ENCODE measurements at places on chromosomes 5 and 9.

GRCh38 chr9:114799441-114799840 lies 6.4 kb downstream of the TNFSF15 start:
- no peak overlapping the region for H3K27ac ChIP-seq
- H3K36me3 ChIP-seq = no peaks in the 10 kb centered on the region
- DNase-seq = peak; percentile 67
- H3K27me3 ChIP-seq = peaks cover 29% of the 10 kb centered on the region
- H3K4me3 ChIP-seq = no peak overlapping the region
- peaks cover 32% of the 10 kb centered on the region for H3K4me1 ChIP-seq

- DNase-seq = peak; percentile 16
- no peaks in the 10 kb centered on the region for H3K36me3 ChIP-seq
- no peak overlapping the region for H3K27ac ChIP-seq
- peaks cover 5% of the 10 kb centered on the region for H3K4me1 ChIP-seq
These were observed 5.8 kb upstream of the IFNA1 start for GRCh38 chr9:21434202-21435014.

DNA sequence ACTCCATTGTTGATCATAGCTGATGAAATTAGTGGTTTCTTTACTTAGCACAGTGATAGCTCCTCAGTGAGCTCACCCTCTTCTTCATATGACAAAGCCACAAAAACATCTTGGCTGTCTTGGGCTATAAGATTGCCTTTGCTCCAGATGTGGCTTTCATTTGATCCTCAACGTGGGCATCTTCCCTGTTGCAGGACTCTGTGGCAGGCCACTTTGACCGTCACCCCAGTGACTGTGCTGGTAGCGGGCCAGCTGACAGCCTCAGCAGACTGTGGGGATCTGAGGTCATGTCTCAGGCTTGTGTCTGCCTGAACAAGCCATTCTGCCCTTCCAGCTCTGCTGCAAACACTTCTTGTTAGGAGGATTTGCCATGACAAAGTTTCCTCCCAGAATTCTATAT lies 422.2 kb downstream of the NR2F1-AS1 start:
- no peaks in the 10 kb centered on the region for H3K27me3 ChIP-seq
- H3K36me3 ChIP-seq = peaks cover 12% of the 10 kb centered on the region
- H3K27ac ChIP-seq = no peak overlapping the region

- peaks cover 21% of the 10 kb centered on the region for H3K4me1 ChIP-seq
- H3K4me3 ChIP-seq = no peak within 1 kb of the TSS
- no peak for DNase-seq
- H3K27ac ChIP-seq = no peak within 1 kb of the TSS
These were observed at the start of gene HSPB3 for GRCh38 chr5:54455413-54456157. TSS of gene HSPB3 (plus strand) at chr5:54455699. CDS start at chr5:54455790, 91 bp downstream.

DNA sequence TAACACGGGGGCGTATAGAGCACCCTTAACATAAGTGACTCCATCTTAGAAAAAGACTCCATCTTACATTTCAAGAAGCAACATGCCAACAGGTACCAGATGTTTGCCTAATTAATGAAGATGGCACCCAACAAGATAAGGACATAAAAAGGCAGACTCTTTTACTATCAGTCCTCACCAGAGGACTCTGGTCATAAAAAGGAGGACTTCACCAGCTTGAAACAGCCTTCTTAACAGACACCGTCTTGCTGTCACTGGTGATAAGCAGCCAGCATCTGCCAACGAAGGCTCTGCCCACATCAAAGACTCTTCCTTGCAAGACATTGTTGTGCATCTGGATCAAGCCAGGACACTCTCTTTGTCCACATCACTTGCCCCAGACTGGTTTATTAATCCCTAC lies 80.3 kb downstream of the S1PR3 start:
- no peak overlapping the region for H3K4me3 ChIP-seq
- H3K27me3 ChIP-seq = peaks cover 3% of the 10 kb centered on the region
- H3K4me1 ChIP-seq = no peaks in the 10 kb centered on the region
- no peaks in the 10 kb centered on the region for H3K36me3 ChIP-seq

- H3K4me1 ChIP-seq = peaks cover 1% of the 10 kb centered on the region
- H3K27me3 ChIP-seq = peaks cover 3% of the 10 kb centered on the region
These were observed 186.5 kb downstream of the LURAP1L start for GRCh38 chr9:12961276-12961809.

DNA sequence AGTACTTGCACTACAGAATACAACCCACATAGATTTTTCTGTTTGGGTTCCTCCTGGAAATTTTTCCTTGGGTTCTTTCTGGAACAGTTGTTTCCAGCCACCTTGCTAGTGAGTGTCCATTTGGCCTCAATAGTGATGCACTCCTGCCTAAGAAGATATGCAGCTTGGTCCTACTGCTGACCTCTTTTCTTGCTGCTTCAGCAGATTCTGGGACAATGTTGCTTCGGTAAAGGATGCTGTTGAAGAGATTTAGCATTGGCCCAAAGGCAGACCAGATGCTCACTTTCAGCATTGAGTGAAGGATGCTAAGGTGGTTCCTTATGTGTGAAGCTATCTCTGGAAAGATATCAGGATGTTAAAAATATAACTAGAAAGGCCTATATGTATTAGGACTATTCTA lies 86.2 kb upstream of the SMC5 start:
- no peaks in the 10 kb centered on the region for H3K36me3 ChIP-seq
- H3K27ac ChIP-seq = no peak overlapping the region
- H3K4me1 ChIP-seq = no peaks in the 10 kb centered on the region

DNA sequence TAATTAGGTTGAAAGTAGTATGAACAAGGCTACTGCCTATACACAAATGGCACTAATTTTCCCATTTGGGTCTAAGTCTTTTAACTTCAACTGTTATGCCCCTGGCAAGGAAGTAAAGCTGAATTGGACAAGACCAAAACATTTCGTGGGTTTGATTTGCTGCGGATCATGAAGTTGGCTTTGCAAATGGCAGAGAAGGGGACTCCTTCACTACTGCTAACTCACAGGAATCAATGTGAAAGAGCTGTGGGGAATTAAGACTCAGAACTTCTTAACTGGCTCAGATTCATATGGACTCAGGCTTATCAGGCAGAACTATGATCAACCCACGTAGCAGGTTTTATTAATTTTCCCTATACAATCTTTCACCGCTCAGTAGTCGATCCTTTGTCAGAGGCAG lies 73.8 kb upstream of the IFNE start:
- peaks cover 9% of the 10 kb centered on the region for H3K4me1 ChIP-seq
- no peaks in the 10 kb centered on the region for H3K36me3 ChIP-seq
- no peak for DNase-seq
- H3K27me3 ChIP-seq = peaks cover 57% of the 10 kb centered on the region

DNA sequence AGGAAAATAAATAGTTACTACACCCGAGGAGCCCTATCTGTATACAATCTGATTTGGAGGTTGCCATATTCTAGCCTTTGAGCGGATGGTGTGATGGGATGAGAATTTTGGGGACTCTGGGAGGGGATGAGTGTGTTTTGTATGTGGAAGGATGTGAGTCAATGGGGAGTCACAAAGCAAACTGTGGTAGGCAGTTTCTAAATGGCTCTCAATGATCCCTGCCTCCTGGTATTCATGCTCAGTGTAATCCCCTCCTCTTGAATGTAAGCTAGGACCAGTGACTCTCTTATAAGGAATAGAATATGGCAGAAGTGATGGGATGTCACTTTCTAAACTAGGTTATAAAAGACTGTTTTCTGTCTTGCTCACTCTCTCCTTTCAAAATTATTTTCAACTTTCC lies 205.7 kb upstream of the RIOK2 start:
- no peaks in the 10 kb centered on the region for H3K36me3 ChIP-seq
- no peaks in the 10 kb centered on the region for H3K4me1 ChIP-seq
- no peak overlapping the region for H3K27ac ChIP-seq
- H3K27me3 ChIP-seq = peaks cover 5% of the 10 kb centered on the region

DNA sequence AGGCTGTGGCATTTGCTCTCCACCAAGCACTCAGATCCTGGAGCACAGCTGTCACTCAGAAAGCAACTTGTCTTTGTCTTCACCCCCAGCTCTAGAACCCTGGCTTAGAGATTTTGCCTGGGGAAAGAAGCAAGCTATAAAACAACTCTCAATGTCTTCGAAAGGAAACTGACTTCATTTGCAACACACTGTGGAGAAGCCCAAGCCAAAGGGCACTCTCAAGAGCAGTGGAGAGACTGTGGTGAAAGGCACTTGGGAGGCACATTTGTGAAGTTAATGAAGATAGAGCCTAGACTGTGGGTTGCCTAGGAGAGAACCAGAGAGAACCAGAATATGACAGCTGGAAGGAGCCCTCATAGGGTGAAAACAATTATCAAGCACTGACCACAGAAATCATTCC lies 103.4 kb downstream of the CFAP95 start:
- DNase-seq = no peak
- no peak overlapping the region for H3K4me3 ChIP-seq
- H3K36me3 ChIP-seq = no peaks in the 10 kb centered on the region
- peaks cover 3% of the 10 kb centered on the region for H3K27me3 ChIP-seq
- H3K27ac ChIP-seq = no peak overlapping the region
- peaks cover 45% of the 10 kb centered on the region for H3K4me1 ChIP-seq

DNA sequence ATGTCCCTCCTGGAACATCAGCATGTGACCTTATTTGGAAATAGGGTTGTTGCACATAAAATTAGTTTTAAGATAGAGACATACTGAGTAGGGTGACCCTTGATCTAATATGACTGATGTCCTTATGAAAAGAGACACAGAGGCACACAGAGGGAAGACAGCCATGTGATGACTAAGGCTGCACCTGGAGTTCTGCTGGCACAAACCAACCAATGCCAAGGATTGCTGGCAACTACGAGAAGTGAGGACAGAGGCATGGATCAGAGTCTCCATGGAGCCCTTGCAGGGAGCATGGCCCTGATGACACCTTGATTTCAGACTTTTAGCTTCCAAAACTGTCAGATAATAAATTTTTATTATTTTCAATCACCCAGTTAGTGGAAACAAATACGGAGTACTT lies 101.9 kb downstream of the FBXL7 start:
- no peaks in the 10 kb centered on the region for H3K27me3 ChIP-seq
- DNase-seq = no peak
- no peak overlapping the region for H3K4me3 ChIP-seq
- no peak overlapping the region for H3K27ac ChIP-seq

DNA sequence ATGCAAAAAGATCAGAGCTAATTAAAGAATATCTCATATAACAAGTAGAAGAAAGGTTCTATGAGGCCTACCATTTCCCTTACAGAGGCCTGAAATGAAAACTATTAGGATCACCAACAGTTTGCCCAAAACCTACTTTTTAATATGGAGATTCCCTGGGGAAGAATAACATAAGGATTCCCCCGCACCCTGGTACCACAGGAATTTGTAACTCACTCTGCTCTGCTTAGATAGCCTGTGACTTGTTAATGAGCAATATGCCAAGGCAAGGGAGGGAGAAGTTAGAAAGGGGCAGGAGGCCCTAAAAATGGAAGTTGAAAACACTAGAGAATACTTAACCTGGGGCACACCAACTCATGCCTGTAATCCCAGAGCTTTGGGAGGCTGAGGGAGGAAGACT lies 107.0 kb downstream of the CDH6 start:
- no peaks in the 10 kb centered on the region for H3K4me1 ChIP-seq
- no peak overlapping the region for H3K27ac ChIP-seq
- no peak overlapping the region for H3K4me3 ChIP-seq
- H3K27me3 ChIP-seq = no peaks in the 10 kb centered on the region
- DNase-seq = no peak
- peaks cover 79% of the 10 kb centered on the region for H3K36me3 ChIP-seq

DNA sequence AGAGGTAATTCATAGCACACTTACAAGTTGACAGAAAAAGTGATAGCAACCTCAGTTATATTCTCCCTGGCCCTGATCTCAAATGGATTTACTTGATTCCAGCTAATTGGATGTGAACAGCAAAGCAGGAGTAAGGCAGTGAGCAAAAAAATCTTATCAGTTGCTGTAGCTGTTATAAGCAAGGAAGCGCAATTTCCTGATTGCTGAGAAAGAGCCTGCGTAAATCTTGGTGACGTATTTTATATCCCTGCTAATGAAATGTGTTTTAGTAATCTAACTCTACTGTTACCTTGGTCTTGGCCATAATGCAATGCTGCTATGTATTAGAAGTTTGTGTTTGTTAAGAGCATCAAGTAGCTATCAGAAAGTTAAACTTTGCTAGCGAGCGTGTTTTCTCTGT lies 661.2 kb upstream of the SEMA6A start:
- no peak overlapping the region for H3K4me3 ChIP-seq
- H3K27ac ChIP-seq = no peak overlapping the region
- no peak for DNase-seq
- H3K4me1 ChIP-seq = peaks cover 15% of the 10 kb centered on the region
- H3K36me3 ChIP-seq = peaks cover 8% of the 10 kb centered on the region
- H3K27me3 ChIP-seq = no peaks in the 10 kb centered on the region

DNA sequence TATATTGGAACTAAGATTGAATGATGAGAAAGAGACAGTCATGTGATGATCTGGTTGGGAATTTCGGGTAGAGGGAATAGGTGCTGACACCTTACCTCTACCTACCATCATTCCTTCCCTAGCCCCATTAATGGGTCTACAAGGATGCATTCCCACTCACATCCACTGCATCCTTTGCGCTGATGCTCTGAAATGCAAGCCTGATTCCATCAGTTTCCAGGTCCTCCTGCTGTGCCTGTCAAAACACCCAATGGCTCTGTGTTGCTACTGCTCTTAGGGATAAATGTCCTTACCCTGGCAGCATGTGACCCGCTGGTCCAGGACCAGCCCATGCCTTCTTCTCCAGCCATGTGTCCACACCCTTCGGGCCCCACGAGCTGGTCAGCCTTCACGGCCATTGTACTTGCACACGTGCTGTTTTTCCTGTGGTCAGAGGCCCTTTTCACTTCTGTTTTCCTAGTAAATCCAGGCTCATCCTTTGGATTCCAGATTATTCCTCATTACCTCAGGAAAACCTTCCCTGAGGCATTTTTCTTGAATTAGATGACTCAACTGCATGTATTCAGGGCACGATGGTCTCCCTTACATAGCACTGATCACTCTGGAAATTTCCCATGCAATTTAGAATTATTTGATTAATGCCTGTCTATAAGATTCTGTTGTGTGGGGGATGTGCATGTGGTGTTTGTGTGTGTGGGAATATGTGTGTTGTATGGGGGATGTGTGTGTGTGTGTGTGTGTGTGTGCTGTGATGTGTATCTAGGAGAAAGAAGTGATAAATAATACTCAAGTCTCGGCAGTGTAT lies 185.0 kb downstream of the DIRAS2 start:
- H3K36me3 ChIP-seq = peaks cover 4% of the 10 kb centered on the region
- no peaks in the 10 kb centered on the region for H3K27me3 ChIP-seq
- peaks cover 21% of the 10 kb centered on the region for H3K4me1 ChIP-seq
- no peak overlapping the region for H3K4me3 ChIP-seq
- peak overlapping the region; percentile 68 for H3K27ac ChIP-seq

DNA sequence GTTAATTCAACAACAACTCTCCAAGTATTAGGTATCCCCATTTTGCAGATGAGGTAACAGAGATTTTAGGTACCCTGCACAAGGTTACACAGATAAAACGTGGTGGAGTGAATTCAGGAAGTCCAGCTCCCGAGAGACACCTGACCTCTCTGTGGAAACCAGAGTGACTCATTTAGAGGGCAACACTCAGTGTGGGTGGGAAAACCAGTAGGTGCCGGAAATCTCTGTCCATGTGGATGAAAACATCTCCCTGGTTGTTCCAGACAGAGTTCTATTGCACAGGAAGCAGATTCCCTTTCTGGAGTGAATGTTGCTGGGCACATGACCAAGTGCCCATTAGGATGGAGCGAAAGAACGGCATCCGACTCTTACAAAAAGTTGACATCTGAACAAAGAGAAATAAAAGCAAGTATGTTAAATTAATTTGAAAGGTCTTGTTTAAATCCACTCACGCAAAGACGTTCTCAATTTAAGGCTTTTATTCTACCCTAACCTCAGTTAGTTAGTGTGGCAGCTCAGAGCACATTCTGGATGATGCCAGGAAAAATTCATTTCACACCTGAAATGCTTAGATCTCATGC lies 391.9 kb upstream of the WWC1 start:
- H3K4me3 ChIP-seq = no peak overlapping the region
- no peak for DNase-seq
- peaks cover 40% of the 10 kb centered on the region for H3K4me1 ChIP-seq
- no peaks in the 10 kb centered on the region for H3K36me3 ChIP-seq

All from nephron progenitor cell (in vitro differentiated cells).